ENCODE measurements at places on chromosomes 11 and 22.

- peak; percentile 60 for DNase-seq
Observed at GRCh38 chr11:122342089-122342744, 226.2 kb upstream of the BLID start.

GRCh38 chr11:8683115-8683807 is 669 bp downstream of the RPL27A start:
- DNase-seq: peak; percentile 28

DNA sequence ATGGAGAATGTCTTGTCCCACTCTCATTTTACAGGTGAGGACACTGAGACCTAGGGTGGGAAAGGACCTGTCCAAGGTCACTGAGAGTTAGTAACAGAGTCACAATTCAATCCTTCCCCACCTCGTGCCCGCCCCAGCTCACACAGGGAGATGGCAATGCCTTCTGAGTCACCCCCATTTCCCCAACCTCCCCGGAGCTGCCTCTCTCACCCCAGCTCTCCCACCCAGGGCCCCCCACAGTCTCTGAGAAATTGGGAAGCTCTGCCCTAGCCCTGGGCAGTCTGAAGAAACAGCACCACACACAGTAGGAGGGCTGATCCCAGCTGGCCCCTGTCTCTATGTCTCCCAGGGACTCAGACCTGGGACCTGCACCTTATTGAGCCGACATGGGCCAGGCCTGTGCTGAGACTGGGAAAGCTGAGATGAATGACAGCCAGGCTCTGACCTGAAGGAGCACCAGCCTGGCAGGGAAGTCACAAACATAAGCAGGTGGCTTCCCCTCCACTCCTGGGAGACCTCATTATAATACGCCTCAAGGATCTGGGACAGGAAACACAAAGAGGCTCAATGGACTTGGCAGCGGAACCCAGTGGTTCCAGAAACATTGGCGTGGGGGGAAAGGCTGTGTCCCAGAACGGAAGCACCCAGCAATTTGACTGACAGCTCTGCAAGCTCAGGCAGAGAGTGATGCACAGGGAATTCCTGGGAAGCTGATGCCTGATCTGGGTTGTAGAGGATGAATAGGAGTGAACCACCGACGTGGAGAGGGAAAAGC is 51.0 kb downstream of the CD6 start:
- DNase-seq: peak; percentile 33

GRCh38 chr11:47047972-47048371 is 111.4 kb downstream of the CSTPP1 start:
- no peak for DNase-seq

DNA sequence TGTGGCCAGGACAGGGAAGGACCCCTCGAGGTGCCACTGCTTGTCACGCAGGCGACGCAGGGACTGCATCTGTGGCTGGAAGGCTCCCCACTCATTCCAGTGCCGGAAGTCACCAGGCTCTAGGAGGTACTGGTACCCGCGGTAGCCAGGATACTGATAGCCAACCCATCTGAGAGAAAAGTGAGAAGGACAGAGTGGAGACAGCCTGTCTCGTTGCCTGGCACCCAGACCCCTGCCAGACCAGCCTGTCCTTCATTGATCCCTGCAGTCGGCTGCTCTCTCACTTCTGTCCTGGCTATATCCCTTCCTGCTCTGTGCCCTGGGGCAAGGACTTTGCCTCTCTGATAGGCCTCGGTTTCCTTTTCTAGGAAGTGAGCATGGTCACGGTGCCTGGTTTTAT is 9.6 kb upstream of the TPST2 start:
- DNase-seq: no peak

DNA sequence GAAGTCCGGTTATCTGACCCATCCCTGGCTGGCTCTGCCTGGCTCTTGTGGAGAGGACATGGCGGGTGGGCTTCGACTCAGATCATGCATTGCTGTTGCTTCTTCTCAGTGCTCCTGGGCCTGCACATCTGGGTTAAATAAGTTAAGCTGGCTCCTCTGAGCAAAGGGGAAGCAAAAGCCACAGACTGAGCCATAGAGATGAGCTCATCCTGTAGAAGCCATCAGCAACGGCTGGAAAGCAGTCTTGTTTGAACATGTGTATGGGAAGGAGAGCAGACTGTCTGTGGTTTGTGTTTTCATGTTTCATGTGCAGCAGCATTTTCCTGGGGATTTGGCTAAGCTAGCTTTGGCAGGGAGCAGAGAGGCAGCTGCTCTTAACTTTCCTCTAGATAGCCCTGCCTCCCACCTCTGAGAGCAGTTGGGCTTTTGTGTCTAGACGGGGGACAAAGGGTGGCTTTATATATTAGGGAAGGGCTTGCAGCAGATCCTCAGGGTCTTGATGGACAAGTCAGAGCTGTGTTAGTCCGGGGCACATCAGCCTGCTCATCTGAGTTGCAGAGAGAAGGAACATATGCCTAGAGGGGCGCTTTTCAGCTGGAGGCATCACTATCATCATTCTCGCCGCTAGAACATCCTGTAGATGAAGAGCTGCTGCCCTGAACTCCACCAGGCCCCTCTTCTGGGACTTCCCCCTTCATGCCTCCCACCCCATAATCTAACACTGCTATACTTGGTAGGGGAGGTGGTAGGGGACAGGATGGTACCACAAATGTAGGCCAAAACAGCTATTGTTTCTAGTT is 14.9 kb downstream of the DCPS start:
- peak; percentile 86 for DNase-seq

DNA sequence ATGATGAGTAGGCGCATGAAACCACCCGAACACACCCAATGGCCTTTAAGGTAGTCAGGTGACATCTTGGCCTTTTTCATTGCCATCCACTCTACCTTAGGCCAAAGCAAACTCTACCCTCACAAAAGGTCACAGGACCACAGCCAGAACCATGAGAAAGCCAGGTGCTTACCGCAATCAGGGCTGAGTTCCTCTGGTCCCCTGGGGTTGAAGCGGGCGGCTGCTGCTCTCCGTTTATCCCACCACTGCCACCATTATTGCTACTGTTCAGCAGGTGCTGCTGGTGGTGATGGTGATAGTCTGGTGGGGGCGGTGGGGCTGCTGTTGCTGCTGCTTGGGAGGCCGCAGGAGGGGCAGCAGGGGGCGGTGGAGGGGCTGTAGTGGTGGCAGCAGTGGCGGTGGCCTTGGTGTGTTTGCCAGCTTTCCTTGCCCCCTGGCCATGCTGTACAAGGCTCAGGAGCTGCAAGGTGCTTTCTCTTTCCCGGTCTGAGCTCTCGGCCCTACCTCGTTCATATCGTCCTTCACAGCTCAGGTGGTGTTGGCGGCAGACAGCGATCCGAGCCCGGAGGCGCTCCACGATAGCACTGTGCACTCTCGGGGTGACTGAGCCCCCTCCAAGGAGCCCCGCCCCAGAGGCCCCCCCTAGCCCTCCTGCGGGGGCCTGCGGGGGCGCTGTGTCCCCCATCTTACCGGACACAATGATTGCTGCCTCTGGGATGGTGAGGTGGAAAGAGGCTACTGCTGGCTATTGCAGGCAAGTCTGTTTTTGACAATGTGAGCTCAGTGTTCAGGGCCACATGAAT is 1.6 kb downstream of the MAML2 start:
- DNase-seq: peak; percentile 78

- peak; percentile 75 for DNase-seq
Observed at GRCh38 chr11:32829680-32830412, at the start of gene PRRG4. Gene PRRG4 (plus strand): TSS chr11:32829927. CDS start chr11:32830530, 603 bp downstream.

DNA sequence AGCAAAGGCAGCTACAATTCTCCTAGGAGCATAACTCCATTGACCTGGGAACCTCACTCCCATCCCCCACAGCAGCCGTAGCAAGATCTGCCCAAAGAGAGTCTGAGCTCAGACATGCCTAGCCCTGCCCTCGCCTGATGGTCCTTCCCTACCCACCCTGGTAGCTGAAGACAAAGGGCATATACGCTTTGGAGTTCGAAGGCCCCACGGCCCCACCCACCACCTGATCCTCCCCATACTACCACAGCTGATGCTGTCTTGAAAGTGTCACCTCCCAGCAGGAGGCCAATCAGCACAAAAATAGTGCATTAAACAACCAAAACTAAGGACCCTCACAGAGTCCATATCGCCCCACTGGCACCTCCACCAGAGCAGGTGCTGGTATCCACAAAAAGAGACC is 22.6 kb upstream of the GNAZ start:
- no peak for DNase-seq

GRCh38 chr22:17601031-17601430 is 27.5 kb downstream of the ATP6V1E1 start:
- no peak for DNase-seq

DNA sequence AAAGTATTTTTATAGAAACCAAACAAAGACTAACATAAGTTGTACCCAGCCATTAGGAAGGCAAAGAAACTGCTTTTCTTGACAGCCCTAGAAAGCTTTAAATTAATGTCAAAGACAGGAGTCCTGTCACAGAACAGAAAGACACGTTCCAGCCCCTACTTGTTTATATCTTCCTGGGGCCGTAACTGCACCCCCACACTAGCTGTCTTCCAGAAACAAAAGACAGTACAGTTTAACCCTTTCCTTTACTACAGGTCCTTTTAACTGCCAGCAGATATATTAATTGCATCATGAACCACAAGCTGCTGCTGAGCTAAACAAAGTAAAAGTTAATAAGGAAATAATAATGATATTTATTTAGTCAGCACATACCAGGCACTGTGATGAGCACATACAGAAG is 20.3 kb upstream of the CFAP300 start:
- DNase-seq: peak; percentile 6

DNA sequence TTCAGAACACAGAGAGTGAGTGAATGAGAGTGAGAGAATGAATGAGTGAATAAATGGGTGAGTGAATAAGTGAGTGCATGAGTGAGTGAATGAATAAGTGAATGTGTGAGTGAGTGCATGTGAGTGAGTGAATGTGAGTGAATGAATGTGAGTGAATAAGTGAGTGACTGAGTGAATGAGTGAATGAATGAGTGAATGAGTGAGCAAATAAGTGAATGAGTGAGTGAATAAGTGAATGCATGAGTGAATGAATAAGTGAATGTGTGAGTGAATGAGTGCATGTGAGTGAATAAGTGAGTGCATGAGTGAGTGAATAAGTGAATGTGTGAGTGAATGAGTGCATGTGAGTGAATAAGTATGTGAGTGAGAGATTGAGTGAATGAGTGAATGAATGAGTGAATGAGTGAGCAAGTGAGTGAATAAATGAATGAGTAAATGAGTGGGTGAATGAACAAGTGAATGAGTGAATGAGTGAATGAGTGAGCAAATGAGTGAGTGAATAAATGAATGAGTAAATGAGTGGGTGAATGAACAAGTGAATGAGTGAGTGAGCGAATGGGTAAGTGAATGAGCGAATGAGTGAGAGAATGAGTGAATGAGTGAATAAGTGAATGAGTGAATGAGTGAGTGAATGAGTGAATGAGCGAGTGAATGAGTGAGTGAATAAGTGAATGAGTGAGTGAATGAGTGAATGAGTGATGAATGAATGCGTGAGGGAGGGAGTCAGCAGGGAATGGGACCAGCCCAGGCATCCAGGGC is 21.3 kb upstream of the MUC5B start:
- DNase-seq: no peak

DNA sequence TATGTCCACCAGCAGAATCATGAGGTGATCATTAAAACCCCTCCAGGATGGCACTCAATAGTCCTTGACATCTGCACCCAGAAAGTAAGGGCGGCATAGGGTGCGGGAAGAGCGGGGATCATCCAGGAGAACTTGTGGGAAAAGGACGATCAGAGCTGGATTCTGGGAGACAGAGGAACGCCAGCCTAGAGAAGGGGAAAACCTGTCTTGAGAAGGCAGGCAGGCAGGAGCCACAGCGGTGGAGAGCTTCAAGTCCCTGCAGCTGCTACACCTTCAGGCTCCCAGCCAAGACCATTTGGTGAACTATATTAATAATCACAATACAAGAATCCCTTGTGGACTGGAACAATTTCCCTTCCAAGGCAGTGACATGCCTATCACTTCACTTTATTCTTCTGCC is 134.3 kb downstream of the BUD13 start:
- no peak for DNase-seq

DNA sequence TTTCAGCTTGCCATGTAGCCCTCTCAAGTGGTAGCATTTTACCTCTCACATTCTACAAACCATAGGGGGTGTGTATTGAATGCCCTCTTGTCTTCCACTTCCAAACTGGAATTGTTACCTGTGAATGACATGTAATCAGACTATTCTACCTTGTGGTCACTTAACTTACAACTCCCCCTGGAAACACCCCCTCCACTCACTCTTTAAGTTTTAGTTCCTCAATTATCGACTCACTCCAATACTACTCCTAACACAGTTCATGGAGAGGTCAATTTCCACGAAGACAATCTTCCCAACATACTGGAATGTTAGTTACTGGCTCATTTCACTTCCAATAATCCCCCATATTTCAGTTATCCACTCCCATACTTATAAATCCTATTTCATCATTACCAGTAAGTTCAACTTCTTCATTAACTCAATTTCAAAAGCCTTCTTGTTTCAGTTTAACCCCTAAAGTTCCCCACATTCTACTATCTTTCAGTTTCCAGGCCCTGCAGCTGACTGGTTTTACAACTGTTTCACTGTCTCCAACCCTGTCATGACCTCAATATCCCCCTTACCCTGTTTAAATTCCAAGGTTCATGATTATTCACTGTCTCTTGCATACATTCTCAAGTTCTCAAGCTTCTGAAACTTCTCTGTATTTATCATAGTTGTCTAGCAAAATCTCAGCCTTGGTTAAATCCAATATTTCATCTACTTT is 92.5 kb downstream of the C11orf87 start:
- no peak for DNase-seq

DNA sequence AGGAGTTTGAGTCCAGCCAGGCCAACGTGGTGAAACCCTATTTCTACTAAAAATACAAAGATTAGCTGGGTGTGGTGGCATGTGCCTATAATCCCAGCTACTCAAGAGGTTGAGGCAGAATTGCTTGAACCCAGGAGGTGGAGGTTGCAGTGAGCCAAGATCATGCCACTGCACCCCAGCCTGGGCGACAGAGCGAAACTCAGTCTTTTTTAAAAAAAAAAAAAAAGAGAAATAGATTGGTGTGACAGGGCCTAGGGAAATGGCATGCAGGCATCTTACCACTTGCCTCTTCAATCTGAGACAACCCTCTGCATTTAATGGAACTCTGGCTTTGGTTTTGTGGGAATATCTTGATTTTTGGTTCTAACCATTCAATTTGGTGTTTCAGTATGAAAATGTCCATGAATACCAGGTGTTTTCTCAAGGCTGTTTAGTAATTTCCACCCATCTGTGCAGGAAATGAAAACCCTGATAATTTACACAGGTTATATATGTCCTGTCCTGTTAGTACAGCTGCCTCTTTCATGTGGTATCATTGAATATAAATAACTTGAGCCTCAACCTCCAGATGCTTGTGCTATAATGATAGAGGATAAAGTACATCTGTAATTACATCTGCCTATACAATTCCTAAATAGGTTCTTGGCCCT is 8.4 kb downstream of the XBP1 start:
- DNase-seq: no peak

DNA sequence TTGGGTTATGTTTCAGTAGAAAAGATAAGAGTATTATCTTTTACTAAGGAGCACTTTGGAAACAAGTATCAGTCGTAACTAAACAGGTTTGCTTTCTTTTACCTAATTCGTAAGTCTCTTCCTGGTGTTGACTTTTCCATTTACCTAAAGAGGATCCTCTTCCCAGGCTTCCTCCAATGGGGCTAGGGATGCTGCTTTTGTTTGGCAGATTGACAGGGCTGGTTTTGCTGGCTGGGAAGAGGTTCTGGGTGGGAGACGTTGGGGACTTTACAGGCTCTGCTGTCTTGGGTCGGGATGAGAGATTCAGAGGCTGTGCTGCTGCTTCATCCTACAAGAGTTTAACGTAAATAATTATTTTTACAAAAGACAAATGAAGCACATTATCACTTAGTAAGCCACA is 306.7 kb downstream of the SOX6 start:
- DNase-seq: no peak

- no peak for DNase-seq
Observed at GRCh38 chr22:41308544-41308947, 7.2 kb downstream of the ZC3H7B start.

Data from M059J (cell line).